SK-N-MC (cell line): ENCODE measurements at places on chromosomes 6 and 20.

GRCh38 chr6:84825461-84825860, 61.1 kb upstream of the TBX18 start:
- no peak for DNase-seq

GRCh38 chr20:17570347-17571152, 675 bp downstream of the DSTN start:
- no peak for DNase-seq

- DNase-seq, result no peak
Measured at GRCh38 chr6:139753198-139753861, 378.9 kb upstream of the CITED2 start.

DNA sequence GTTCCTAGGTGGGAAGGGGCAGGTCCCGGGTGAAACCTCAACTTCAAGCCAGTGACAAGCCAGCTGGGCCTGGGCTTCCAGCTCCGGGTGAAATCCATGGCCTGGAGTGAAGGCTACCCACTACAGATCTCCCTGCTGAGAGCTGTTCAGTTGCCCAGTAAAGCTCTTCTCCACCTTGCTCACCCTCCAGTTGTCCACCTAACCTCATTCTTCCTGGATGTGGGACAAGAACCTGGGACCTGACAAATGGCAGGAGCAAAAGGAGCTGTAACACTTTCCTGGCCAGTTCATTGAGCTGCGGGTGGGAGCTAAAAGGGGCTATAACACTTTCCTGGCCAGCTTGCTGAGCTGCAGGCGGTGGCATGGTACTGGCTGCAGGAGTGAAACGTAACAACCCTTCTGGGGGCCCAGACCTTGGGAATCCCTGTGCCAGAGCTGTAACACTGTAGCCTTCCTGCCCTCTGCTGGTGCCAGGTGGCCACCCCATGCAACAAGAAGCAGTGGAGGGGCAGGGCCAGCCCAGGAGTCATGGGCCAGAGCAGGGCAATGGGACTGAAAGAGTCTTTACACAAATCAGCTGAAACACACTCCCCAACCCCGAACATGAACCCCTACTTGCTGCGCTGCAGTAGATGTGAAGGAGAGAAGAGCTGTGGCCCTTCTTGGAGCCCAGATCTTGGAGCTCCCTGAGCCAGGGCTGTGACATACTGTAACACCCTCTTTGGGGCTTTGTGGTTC, 3.6 kb upstream of the HINT3 start:
- DNase-seq, result no peak

DNA sequence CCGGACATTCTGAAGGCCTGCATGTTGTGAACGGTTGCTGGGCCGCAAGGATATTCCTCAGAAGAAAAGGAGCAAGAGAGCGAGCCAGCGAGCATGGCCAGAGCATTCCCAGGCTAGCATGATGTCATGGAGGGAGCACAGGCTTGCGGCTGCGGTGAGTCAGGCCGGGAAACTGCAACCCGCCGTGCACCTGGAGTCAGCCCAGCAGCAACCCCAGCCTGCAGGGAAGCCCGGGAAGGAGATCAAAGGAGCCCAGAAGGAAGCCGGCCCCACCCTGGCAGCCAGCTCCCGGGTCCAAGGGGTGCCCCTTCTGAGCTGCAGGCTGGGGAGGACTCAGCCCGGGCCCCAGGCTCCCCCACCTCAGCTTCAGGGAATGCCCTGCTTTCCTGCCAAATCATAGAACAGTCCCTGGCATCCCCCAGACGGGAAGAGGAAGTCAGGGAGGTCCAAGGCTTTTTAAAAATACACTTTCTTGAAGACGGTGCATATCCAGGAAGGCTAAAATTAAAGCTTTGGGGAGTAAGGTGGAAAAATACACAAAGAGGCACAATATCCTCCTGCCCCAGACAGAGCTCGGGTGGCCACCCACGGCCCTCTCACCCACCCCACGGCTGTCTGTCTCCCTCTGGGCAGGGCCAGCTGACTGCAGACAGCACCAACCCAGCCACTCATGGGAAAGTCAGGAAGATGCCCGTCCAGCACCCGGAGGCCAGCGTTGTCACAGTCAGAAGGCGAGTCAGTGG, 53.7 kb downstream of the BMP7 start:
- no peak for DNase-seq

DNA sequence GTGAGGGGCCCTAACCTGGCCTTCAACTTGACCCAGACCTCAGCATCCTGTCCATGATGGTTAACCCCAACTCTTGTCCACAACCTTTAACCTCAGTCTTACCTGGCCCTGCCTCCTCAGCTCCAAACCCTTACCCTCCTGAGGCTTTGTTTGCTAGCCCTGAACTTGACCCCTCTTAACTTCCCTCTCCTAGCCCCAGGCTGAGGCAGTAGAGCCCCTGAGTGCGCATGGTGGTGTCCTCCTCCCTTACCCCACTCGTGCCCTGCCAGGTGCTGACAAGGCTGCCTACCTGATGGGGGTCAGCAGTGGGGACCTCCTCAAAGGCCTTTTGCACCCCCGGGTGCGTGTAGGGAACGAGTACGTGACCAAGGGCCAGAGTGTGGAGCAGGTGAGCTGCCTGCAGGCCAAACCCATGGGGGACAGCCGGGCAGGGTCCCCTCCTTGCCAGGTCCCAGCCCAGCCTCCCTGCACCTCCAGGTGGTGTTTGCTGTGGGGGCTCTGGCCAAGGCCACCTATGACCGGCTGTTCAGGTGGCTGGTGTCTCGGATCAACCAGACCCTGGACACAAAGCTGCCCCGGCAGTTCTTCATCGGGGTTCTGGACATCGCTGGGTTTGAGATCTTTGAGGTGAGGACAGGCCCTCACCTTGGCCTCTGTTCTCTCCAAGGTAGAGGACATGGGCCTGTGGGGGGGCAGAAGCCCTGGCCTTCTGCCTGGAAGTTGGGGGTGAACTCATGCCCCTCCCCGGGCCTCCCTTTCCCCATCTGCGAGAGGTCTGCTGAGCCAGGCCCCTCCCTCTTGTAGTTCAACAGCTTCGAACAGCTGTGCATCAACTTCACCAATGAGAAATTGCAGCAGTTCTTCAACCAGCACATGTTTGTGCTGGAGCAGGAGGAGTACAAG, 31.9 kb downstream of the MYH7B start:
- DNase-seq, result no peak

GRCh38 chr6:56663344-56663743, 20.7 kb upstream of the DST start:
- DNase-seq, result no peak

GRCh38 chr6:44976677-44977641, 351.2 kb upstream of the RUNX2 start:
- no peak for DNase-seq

- no peak for DNase-seq
Measured at GRCh38 chr6:110534731-110535492, 58.5 kb upstream of the SLC22A16 start.

- DNase-seq, result no peak
Measured at GRCh38 chr6:75466636-75467035, 27.0 kb downstream of the FILIP1 start.

DNA sequence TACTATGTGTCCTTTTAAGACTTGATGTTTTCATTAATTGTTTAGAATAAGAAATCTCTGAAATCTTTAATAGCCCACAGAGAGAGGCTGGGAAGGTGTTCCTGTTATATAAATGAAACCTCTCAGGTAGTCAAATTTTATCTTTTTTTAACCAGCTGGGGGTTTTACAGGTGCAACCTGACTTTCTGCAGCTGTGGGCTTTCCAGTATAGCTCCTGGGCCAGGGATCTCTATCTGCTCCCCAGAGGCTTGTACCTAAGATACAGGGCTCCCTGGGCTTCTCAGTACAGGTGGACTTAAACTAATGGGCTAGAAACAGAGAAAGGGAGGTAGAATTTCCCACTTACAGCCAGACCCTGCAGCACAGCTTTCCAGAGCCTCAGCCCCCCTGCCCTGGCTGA, 49.4 kb downstream of the HLA-C start:
- DNase-seq, result no peak

- no peak for DNase-seq
Measured at GRCh38 chr6:97563529-97563928, 280.5 kb upstream of the MMS22L start.

- no peak for DNase-seq
Measured at GRCh38 chr6:156954816-156955215, 177.6 kb downstream of the ARID1B start.

DNA sequence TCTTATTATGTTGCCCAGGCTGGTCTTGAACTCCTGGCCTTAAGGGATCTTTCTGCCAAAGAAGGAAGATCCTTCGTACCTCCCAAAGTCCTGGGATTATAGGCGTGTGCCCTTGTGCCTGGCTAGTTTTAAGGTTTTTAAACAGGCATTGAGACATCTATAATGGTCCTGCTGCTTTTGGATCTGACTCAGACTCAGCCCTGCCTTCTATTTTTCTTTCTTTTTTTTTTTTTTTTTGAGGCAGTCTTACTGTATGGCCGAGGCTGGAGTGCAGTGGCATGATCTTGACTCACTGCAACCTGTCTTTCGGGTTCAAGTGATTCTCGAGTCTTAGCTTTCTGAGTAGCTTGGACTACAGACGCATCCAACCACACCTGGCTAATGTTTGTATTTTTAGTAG, 73.7 kb downstream of the PHF20 start:
- DNase-seq, result no peak

GRCh38 chr6:36580184-36580526, 14.0 kb upstream of the SRSF3 start:
- no peak for DNase-seq

DNA sequence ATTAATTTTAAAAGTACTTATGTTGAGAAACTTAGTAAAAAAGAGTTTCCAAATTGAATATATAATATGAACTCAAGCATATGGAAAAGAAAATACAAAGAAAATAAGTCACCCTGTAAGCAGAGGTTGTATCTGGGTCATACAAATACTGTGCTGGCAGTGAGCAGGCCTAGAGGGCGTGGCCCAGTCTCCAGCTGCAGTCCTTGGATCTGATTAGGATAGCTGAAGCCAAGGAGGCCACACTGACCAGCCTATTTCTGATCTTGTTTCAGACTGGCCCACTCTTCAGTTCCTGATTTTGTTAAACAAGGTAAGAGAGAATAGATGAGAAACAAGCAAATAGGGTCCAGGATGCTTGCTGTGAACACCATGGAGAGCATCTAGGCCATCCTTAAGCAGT, 228.8 kb downstream of the EPM2A start:
- no peak for DNase-seq

- DNase-seq, result no peak
Measured at GRCh38 chr6:119096721-119097565, 18.5 kb upstream of the FAM184A start.

DNA sequence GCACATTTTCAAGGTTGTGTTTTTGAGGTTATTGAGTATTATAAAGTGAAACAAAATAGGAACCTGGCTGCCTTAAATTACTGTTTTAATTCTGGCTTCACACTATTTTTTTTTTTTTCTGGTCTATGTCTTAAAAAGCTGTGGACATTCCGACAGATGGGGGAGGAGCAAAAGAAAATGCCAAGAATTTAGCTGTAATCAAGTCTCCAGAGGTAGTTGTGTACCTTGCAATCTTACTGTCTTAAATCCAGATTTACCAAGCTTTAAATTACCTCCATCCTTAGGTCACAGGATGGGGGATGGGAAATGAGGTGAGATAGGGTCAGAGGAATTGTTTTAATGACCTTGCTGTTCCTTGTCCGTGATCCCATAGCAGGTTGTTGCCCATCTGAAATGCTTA, 182.8 kb downstream of the UTRN start:
- DNase-seq, result no peak

DNA sequence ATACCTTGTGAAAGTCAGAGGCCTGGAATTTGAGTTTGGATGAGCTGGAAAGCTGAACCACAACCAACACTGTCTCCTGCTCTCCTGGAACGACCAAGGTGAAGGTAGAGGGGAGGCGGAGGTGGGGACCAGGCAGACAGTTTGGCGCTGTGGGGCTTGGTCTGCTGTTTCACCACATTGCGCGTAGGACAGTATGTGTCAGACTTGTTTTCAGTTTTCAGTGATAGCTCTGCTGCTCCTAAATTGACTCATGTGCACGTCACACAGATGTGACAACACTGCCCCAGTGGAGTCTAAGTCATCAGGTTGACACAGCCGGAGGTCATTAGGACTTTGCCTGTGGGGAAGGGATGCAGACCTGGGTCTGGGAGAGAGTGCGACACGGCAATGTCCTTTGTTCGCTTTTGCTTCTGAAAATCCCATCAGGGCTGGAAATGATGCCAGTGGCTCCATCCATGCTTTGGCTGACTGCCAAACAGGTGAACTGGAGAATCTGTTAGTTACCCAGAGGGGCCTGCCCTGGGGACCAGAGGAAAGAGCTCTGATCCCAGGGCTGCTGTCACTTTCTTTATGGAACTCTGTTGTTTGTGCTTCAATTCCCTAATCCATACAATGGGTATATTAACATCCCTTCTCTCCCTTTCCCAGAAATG, 255.5 kb downstream of the CDC5L start:
- DNase-seq, result no peak

DNA sequence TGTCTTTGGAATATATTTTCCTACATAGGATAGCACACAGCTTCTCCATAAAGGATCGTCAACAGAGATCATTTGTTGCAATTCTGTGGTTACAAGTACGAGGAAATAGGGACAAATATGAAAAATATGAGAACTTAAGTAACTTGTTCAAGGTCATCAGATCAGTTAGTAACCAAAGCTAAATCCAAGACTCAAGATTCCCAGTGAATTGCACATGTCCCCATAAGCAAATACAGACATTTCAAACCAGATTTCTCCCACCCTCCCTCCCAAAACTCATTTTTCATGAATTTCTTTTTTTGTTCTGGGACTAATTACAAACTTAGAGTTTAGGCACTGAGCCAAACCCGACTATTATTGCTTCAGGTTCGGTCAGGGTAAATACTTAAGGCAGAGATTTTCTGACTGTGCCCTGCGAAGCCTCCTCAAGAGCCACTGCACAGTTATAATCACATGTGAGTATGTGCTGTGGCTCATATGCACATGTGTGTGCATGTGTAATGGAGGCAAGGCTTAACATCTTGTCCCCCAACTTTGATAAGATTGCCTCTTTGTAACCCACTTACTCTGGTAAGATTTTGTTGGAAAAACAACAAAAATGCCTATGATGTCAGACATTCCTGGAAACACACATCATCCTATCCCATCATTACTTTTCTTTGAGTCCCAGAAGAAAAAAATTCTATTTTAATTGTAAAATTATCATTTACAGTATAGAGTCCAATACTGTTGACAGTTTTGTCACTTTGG, 216.2 kb downstream of the CD83 start:
- no peak for DNase-seq

DNA sequence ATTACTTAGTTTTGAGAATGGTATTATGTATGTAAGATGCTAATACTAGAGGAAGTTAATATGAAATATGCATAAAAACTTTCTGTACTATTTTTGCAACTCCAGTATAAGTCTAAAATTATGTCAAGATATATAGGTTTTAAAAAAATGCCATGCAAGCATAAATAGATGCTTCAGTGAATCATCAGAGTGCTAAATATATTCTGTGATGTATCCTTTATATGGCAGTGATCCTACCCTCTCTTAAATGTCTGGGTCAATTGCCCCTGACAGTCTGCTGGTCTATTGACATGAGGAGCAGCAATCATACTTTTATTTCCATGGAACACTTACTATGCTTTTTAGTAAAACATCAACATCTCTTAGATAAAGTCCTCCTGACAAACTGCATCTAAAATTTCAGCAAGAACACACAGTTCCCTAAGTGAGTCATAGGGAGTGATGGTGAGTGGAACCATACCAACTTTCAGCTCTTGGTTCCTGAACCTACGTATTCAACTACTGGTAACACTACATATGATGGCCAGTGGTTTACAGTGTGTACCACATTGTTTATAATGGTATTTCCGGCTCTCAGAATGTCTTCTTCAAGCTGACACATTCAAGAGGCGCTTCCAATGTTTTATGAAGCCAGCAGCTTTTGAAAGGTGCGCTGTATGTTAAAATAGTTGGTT, 928.7 kb upstream of the GJE1 start:
- DNase-seq, result no peak
